MG63 (cell line): ENCODE measurements at places on chromosomes 1 and 21. TPM values are rescaled to one million over a fixed set of nuclear protein-coding genes. Genes with fewer than 3 reads are reported as not detected.

CYYR1 gene
- not detected in 2 replicates for total RNA-seq

OPRD1 gene
- under 0.01 and 0.05 TPM in 2 replicates for total RNA-seq

KRTAP15-1 gene
- total RNA-seq, result not detected in 2 replicates

CCDC30 gene
- 0.56 TPM in 1 of 2 replicates, not detected in the other for total RNA-seq

HYI gene
- total RNA-seq, result 12.1 and 16.7 TPM in 2 replicates

SELENBP1 gene
- total RNA-seq, result 6.0 and 10.2 TPM in 2 replicates

DNA sequence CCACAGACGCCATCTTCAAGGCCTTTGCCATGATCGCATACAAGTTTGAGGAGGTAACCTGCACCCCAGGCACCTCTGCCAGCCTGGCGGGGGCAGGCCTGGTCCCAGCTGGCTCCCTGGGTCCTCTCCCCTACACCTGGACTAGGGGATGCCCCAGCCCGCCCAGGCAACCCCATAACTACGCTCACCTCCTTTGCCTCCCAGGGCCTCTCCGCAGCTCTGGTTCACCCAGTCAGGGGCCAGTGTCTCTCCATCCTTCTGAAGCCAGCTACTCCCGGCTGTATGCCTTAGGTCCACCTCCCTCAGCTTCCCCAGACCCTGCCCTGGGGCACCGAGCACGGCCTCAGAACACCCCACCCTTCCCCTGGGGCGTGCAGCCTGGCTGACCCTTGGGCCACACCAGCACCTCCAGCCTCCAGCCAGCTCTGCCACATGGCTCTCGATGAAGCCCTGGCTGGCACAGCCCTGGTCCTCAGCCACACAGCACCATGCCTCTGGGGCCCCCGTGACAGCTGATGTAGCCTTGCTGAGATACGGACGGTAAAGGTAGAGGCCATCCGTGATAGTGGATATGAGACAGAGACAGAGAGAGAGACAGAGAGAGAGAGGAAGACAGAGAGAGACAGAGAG lies 80.4 kb upstream of the COL6A1 start:
- no peak for DNase-seq

GRCh38 chr21:29074783-29075182 lies 1.3 kb upstream of the CCT8 start:
- no peak for DNase-seq

- no peak for DNase-seq
Measured at GRCh38 chr1:213050745-213051126, 305 bp upstream of the RPS6KC1 start.

DNA sequence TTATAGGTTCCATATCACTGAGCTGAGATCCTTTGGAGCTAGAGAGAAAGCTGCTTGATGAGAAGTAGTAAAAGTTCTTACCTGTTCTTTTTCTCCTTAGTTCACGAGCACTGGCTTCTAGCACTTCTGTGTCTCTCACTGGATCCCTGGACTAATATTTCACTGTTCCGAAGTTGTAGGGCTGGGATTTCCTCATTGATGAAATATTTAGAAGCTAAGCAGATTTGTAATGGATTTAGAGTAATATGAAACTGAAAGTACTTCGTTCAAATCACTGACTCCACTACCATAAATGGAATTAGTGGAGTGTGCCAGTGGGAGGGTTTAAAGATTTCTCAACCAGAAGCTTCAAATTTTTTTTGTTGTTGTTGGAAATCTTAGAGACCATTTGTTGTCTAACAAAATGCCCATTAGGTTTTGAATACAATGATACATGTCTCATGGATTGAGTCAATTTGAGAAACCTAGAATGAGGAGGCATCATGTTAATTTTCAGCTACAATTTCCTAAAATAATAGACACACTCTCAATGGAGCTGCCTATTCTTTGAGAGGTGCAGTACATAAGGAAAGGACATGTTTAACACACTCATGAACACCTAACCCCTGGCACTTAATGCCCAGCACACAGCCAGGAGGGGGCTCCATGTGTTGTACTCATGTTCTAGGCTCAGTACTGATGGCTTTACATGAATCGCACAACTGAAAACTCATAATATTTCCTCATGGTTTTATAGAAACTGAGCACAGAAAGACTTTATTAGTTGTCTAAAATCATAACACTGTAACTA lies at the start of gene GBP1:
GBP1 (minus strand) TSS at position 130 of the 790 bp plus-strand sequence. CDS start 1,974 bp downstream, outside the sequence.
- DNase-seq, result no peak

- no peak for DNase-seq
Measured at GRCh38 chr1:175262621-175263020, 70.0 kb upstream of the KIAA0040 start.

- no peak for DNase-seq
Measured at GRCh38 chr1:49098866-49099265, 322.2 kb upstream of the BEND5 start.

DNA sequence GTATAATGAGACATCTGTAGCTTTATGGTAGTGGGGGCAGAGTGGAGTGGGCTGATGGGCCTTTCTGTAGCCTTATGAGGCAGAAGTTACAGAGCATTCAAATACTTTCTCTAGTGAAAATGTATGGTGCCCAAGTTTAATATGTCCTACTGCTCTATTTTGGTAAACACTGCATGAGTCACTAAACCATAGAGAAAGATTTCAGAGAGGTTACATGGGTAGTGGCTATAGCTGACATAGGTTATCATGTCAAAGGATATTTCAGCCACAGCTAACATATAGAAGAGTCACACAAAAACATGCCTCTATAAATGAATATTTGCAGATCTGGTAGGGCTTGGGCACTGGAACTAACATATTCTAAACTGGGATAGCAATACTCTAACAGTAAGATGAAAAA lies 212.4 kb upstream of the USP25 start:
- DNase-seq, result no peak

- no peak for DNase-seq
Measured at GRCh38 chr1:216071262-216071661, 352.0 kb downstream of the USH2A start.

- DNase-seq, result no peak
Measured at GRCh38 chr1:230127105-230128054, 60.3 kb downstream of the GALNT2 start.

GRCh38 chr1:48596046-48596445 lies 124.0 kb upstream of the SPATA6 start:
- no peak for DNase-seq

GRCh38 chr1:225366552-225366951 lies 61.3 kb downstream of the LBR start:
- no peak for DNase-seq

DNA sequence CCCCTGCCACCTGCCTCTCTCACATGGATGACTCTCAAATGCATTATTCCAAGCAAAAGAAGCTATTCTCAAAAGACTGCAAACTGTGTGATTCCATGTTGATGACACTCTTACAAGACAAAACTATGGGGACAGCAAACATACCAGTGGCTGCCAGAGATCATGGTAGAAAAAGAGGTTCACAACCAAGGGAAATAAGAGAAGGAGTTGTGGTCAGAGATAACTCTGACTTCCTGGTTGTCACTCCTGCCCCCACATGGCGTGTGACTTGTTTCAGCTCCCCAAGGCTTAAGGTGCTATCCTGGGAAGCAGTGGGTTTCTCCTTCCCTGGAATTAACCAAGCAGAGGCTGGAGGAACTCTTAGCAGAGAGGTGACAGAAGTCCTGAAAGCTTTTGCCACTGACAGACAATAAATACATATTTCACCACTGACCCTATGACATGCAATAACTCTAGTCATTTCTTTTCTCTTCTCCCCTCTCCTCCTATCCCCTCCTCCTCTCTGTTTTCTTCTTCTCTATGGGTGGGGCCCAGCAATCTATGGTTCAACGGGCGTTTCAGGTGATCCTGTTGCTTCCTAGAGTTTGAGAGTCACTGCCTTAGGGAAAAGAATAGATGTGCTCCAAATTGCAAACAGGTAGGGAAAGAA lies 185.1 kb downstream of the FCRL5 start:
- no peak for DNase-seq

DNA sequence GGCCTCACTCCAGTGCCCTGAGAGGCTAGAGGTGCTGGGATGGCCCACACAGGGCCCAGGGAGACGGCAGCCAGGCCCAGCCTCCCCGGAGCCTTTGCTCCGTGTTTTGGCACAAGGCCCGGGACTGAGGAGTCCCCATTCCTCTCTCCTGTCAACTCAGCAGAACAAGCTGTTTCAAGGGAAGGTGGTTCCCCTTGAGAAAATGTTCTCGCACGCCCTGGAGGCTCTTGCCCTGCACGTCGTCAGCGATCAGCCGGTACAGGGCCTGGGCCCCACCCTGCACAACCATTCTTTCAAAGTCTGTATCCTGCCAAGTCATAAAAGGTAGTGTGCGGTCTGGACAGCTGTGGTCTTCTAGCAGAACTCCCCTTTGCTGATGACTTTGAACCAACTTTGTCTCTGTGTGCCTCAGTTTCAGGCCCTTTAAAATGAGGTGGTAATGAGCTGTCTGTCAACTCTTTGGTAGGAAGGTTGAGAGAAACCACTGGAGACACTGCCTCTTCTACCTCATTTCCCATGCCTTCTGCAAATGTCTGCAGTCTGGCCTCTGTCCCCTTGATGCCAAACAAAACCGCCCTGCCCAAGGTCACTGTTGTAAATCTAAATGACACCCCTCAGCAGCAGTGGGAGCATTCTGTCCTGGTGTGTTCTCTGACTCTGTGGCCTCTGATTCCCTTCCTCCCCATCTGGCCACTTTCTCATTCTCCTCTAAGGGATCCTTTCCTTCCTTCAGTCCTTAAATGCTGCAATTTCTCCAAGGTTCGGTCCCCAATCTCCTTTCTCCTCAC lies 138.6 kb upstream of the JUN start:
- DNase-seq, result no peak

- no peak for DNase-seq
Measured at GRCh38 chr21:44511219-44511937, 28.6 kb downstream of the KRTAP10-1 start.
